ENCODE measurements at places on chromosomes 1 and 21.

DNA sequence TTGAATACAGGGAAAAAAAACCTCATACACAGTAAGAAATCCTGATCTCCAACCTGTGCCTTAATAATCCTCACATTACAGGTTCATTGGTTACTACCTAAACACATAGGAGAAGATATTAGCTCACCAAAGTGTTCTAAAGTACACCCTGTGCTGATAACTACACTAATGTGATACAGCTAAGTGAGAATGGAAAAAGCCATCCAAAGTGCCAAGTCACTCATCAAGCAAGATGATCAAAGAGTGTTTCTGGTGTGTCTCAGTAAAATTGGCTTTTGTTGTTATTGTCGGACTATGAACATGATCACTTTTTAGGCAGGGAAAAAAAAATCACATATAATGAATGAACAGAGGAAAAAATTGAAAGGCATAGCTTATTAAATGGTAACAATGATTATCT is 31.4 kb downstream of the EPS15 start:
- DNase-seq = no peak

- no peak for DNase-seq
Measured at GRCh38 chr1:202011994-202012393, 1.6 kb downstream of the ELF3 start.

DNA sequence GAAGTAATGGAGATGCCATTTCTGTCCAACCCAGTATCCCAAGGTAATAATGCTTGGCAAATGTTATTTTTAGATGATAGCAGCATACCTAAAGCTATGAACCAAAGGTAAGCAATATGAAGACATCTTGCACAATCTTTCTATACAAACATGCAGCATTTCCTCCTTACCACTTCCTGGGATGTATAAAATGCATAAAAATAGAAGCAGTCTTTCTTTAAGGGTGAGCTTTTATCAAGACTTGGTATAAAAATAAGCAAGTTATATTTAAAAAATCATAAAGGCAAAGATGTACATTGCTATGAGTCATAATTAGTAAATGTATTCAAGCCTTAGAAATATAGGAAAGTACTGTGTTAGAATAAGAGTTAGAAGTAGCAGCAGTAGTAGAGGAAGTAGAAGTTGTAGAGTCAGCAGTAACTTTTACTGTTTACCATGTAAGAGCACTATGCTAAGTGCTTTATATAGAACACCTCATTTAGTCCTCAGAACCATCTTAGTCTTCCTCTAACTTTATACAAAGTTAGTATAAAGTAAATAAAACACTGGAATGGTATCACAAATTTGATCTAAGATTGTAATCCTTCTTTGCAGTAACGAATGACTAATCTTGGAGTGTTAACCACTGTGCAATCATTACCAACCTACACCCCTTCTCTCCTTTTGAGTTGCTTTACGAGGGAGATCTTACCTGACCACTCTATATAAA is 371.3 kb downstream of the VAV3 start:
- peak; percentile 76 for DNase-seq

GRCh38 chr1:24165500-24165899 is 21.6 kb downstream of the IFNLR1 start:
- DNase-seq = no peak

- DNase-seq = no peak
Measured at GRCh38 chr1:234852659-234853058, 242.7 kb upstream of the IRF2BP2 start.

DNA sequence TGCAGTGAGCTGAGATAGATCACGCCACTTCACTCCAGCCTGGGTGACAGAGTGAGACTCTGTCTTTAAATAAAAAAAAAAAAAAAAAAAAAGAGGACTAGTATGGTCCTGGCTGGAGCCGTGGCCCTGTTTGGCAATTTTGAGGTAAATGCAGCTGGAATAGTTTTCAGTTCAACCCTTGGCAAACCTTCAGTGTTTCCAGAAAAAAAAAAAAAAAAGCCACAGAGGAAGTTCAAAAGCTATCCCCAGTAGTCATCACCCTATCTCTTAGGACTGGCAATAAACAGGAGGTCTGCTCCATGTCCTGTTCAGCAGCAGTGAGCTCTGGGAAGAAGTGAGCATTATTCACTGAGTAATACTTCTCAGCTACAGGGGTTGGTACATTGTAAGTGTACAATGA is 56.8 kb upstream of the ERRFI1 start:
- DNase-seq = peak; percentile 89

DNA sequence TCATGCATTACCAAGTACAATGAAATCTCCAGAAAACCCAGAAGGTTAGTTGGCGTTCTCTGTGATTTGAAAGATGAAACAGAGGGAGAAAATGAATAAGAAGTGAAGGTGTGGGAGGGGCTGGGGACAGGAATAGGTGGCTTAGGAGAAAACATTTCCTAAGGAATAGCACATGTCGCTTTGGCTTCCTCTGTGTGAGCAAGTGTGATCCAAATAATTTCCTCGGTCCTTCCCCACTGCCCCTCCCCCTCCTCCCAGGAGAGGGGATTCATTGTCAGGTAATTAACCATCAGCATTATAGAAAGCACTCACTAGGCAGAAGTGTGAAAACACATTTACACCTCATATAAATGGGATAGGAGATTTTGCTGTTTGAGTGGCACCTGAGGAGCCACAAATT is 105.5 kb downstream of the NUF2 start:
- DNase-seq = no peak

- DNase-seq = peak; percentile 74
Measured at GRCh38 chr21:21612466-21612865, 614.3 kb downstream of the NCAM2 start.

GRCh38 chr1:163300568-163300967 is 21.2 kb upstream of the NUF2 start:
- DNase-seq = no peak

DNA sequence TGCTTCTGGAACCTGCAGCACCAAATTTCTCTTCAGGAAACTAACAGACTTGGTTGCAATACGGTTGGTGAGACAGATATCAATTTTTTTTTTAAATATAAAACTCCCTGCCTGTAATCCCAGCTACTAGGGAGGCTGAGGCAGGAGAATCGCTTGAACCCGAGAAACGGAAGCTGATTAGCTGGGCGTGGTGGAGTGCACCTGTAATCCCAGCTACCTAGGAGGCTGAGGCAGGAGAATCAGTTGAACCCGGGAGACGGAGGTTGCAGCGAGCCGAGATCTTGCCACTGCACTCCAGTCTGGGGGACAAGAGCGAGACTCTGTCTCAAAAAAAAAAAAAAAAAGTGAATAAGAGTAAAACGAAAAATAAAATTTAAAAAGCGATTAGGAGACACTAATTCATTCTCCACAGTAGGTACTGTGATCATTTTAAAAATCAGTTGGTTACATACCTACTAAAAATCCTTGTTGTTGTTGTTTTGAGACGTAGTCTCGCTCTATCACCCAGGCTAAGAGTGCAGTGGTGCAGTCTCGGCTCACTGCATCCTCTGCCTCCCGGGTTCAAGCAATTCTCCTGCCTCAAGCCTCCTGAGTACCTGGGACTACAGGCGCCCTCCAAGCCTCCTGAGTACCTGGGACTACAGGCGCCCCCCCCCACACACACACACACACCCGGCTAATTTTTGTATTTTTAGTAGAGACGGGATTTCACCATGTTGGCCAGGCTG is 796 bp upstream of the RBM8A start:
- no peak for DNase-seq

DNA sequence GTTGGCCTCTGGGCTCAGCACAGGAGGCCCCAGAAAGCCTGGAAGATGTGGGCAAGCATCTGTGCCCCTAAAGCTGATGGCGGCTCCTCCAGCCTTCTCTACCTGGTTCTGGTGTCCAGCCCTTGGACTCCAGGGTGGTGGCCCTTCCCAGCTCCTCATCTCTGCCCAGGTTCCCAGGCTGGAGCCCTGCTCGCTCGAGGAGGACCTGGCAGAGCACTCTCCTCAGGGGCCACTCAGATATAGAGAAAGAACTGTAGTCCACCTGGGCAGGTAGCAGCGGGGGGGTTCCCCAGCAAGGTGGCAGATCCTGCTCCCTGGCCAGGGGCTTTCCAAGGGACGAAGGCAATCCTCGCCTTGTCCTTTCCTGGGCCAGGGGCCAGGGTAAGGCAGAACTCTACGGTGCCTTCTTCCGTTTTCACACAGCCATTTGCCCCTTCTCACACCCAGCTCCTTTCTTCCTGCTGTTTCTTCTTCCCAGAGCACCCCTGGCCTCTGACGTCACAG is 18.9 kb downstream of the WNT4 start:
- no peak for DNase-seq

DNA sequence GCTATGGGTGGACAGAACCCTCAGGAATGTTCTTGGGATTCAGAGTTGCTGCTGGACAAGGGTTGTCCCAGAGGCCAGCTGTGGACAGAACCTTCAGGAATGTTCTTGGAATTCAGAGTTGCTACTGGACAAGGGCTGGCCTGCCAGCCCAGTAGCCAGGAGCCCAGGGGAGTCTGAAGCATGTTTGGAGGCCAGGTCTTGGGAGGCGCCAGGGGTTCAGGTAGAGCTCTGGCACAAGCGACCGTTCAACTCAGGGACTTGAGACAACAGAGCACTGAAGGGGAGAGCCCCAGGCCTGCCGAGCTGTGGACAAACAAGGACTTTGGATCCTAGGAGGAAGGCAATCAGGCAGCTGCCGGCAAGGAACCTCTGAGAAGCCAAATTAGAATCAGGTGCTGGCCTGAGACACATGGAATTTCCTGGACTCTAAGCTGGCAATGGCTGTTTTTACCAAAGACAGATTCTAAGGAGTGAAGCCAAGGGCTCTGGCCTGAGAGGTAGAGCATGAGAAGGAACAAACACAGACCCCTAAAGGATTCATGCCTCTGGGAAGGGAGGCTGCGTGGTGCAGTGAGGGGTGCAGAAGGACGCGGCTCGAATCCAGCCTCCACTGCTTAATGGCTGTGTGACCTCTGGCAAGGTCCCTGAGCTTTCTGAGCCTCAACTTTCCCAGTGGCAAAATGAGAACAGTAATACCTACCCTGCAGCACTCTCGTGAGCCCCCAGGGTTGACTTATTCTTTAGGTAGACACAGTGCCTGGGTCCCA is 13.4 kb downstream of the PLA2G5 start:
- DNase-seq = no peak

DNA sequence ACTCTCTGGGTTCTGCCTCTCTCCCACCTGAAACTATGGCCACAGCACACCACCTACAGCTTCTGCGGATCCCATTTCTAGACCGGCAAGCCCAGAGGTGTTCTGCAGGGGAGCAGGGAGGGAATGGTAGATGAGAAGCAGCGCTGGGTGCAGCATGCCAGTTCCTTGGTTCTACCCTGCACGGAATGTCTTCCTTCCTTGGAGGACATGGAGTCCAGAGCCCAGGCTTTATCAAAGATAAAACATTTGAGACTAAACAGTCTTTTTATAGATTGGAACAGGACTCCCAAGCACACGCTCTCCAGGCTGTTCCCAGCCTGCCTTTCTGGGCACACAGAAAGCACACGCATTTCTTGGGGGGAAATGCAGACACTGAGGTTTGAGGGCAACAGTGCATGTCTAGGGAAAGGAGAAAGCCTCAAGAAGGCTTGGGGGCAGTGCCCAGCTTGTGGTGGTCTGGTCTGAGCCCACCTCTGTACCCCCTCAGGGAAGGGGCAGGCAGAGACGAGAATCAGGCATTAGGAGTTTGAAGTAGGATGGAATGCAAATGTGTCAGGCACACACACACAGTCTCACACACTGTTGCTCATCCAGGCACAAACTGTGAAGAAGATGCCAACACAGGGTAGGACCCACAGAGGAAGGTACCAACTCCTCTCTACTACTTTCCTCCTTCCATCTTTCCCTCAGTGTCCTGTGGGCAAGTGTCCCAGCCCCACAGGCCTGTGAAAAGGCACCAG is 29.7 kb downstream of the LGR6 start:
- no peak for DNase-seq

DNA sequence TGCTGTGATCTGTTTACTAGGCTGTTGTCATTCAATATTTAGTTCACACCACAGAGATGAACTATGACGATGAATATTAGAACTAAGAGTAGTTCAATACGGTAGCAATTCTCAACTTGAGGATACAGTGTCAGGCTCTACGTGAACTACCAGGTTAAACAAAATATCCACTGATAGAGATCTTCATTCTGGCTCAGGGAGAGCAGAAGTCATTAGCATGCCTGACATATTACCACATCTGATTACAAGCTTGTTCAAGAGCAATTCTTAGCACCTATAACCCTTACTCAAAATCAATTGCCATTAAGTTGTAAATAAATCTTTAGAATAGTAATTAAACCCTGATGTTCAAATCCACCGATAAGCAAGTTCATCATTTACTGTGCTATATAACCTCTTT is 207.2 kb downstream of the CHRM3 start:
- DNase-seq = no peak

- DNase-seq = no peak
Measured at GRCh38 chr1:61469365-61469764, 255.6 kb downstream of the TM2D1 start.

DNA sequence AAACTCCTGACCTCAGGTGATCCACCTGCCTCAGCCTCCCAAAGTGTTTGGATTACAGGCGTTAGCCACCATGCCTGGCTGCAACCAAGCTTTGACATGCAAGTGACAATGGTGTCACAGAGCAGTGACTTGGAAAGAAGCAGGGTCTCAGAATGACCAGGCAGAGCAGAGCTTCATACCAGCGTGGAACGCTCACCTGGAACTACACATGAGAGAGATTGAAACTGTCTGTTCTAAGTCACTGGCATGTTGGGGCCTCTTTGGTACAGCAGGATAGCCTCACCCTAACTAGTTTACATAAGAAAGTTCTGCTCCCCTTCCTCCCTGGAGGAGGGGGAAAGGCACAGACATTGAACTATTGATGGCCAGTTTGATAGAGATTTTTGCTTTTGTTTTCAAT is 47.5 kb upstream of the ITPKB start:
- no peak for DNase-seq

DNA sequence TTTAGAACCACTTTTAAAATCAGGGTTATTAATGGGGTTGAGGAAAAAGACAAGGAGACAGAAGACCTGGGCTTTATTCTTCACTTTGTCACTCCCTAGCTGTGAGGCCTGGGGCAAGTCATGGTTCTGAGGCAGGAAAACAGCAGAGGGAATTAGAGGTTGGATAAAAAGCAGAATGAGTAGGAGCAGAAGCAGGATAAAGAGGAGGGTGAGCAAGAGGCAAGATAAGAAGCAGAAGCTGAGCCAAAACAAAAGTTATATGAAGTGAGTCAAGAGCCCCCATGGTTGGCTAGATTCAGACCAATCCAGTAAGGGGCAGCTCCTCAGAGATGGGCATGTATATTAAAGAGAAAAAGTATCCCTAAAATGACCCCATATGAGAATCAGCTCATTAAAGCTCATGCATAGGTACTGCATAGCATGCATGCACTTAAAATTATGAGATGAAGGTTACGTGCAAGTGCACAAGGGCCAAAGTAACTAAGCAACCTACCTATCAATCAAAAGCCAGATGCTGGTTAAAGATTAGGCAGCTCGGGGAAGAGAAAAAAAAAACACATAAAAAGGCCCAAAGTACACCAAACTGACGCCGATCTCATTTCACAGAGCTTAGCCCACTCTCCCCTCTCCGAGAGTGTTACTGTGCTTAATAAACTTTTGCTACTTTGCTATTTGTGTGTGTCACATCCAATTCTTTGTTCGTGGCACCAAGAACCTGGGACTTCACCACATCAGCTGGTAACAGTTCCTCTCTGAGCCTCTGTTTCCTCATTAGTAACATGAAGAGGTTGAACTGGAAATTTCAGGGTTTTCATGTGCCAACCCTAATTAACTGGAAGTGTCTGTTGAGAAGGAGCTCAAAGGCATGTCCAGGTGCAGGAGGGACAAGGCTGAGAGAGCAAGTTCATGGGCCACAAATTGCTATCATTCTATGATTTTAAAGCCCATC is 2.2 kb downstream of the AVPR1B start:
- no peak for DNase-seq

GRCh38 chr1:77540501-77541161 is 141.8 kb downstream of the ZZZ3 start:
- DNase-seq = peak; percentile 94

All from M059J (cell line).